ENCODE measurements at places on chromosomes 2 and 18.

DNA sequence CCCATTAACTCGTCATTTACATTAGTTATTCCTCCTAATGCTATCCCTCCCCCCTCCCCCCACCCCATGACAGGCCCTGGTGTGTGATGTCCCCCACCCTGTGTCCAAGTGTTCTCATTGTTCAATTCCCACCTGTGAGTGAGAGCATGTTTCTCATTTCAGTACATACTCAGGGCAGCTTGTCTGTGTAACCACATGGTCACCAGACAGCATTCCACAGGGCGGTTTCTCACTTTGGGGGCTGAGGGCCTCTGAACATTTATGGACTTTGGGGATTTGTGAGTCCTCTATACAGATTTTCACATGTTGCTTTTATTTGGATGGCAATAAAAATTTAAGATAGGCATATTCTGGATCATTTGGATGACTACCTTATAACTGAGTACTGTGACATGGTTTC is 84.0 kb downstream of the LYPD6B start:
- DNase-seq, result no peak

DNA sequence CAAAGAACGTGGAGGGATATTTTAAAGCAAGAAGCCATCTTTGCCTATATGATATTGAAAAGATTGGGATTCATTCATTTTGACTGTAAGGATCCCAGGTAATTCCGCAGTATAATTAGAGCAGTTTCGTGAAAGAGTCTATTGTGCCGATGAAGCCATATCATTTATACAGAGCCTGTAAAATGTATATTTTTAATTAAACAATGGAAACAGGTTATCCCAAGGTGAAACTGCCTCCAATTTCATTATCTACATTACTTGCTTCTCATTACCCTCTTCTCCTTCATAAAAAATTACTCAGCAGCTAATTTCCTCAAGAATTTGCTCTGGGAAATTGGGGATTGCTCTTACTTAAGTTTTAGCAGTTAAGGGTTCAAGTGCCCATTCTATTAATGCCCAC is 444.1 kb downstream of the SOCS6 start:
- no peak for DNase-seq

DNA sequence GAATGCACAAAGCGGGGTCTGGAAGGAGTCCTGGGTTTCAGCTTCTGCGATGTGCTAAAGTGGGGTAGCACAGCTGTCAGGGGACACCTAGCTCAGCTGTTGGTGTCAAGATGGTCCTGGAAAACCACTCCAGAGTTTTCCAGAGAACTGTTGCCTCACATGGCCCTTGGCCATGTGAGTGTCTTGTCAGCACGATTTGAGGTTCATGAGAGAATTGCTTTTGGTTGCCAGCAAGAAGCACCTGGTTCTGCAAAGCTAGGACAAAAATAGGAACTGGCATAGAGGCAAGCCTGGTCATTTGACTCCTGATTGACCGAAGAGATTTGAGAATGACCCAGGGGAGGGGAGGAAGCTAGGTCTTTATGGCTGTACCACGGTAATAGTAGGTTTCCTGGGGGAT is 50.4 kb upstream of the CTLA4 start:
- no peak for DNase-seq

- no peak for DNase-seq
These were observed 64.3 kb upstream of the RBBP8 start for GRCh38 chr18:22868831-22869230.

DNA sequence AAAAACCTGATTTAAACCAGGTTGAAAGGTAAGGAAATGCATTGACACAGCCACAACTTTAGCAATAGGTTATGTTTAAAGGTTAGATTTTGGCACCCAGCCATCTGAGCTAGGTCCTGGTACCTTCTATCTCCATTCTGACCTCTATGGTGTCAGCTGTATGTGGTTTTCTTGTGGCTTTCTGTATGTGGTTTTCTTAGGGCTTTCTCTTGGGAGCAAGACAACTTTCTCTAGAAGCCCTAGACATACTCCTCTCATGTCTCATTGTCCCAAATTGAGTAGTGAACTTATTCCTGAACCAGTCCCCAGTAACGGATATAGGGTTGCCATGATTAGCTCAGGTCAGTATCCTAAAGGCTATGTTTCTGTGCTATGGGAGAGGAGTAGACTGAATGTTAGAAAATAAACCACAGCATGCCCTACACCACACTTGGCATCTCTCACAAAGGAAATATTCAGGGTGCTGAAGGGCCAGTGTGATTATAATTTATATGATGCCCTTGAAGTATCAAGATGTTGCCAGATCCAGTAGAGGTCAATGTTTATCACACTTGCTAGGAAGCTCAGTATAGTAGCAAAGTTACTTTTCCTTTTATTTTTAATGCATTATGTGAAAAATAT is 176.1 kb downstream of the CAPN13 start:
- no peak for DNase-seq

DNA sequence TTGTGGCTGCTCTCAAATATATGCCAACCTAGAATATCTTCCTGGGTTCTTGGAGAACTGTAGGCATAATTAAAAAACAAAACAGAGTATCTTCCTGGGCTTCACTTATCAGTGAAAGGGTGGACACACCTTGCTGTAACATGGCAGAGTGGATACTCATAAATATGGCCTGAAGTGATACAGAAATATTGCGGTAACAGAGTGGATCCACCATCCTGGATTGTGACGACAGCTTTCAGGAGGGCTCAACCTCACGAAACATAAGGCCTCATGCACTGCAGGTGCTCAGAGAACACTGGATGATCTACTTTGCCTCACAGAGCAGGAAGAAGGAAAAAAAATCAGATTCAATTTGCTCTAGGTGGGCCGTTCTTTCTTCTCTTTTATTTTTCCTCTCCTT is 336.0 kb downstream of the NBAS start:
- DNase-seq, result no peak

- DNase-seq, result no peak
These were observed 383.1 kb downstream of the GALR1 start for GRCh38 chr18:77632758-77633157.

All from COLO829 (cell line).